A549 treated with CORT108297 at 1 μM for 4 hours (cell line): ENCODE measurements at places on chromosomes 1 and 21. TPM values are rescaled to one million over a fixed set of nuclear protein-coding genes. Genes with fewer than 3 reads are reported as not detected.

Gene LRRC47
- total RNA-seq, result 29.7 to 38.3 TPM (median 32.6 TPM) in 5 replicates

Gene SPATA1
- total RNA-seq, result 0.32 to 1.1 TPM (median 0.62 TPM) in 5 replicates

Gene ITPKB
- total RNA-seq, result 2.0 to 3.2 TPM (median 2.7 TPM) in 5 replicates

Gene TMIGD3
- total RNA-seq, result not detected in 5 replicates

Gene GRIK1
- total RNA-seq, result not detected in 5 replicates

Gene IL10RB
- total RNA-seq, result 17.9 to 20.5 TPM (median 18.4 TPM) in 5 replicates

Gene NLRP3
- total RNA-seq, result not detected in 5 replicates
